ENCODE measurements at places on chromosomes 13 and 19.

- DNase-seq: no peak
Observed at GRCh38 chr19:33214596-33214995, 11.1 kb downstream of the SLC7A10 start.

DNA sequence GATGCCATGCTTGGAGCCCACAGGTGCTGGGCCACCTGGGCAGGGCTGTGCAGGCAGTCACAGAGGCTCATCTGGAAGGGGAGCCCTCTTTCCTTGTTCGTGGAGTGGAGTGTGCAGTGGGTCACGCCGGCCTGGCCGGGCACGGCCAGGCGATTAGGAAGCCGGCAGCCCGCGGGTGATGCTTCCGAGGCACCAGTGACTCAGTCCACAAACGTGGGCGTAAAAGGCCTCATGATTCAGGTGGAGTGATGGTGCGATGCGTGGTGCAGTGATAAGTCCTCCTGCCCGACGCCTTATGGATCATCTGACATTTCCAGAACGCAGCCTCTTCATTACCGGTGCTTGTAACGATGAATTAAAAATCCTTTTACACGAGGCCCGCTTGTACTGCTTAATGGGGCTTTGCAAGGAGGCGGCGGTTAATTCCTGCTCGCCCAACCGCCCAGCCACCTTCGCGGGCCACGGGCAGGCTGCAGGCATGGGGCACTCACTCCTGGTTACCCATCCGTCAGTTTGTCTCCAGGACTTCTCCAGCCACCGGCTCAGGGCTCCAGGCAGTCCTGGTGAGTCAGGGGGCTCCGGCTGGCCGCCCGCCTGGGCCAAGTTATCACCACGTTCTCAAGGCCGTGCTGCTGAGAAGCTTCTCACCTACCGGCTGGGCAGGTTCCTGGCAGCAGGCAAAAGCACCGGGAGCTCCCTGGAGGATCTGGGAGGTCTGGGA is 172.4 kb downstream of the KDM4B start:
- DNase-seq: no peak

GRCh38 chr13:24605923-24606372 is 74.3 kb upstream of the ATP12A start:
- no peak for DNase-seq

DNA sequence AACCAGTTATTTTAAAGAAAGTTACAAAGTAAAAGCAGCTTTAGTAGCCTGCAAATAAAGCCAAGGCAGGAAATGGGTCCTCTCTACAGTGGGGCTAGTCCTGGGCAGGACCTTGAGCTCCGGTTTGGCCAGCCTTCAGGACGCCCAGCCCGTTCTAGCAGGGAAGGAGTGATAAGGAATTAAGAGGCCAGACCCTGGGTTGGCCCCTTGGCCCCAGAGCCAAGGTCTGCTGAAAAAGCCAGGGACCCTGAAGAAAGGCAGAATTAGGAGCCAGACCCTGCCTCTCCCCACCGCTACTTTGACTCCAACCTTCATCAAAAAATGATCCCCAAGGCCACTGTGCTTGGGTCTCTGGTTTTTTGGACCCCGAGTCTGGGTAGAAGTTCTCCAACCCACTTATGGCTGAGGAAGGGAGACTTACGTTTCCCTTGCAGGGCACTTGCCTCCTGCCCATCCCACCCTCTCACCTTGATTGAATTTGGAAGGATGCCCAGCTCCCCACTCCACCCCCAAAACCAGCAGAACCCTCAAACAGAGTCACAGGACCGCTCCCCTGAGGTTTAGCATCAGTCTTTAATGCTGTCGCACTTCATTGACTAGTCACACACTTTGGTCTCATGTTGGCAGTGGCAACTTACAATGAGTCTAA is 3.9 kb downstream of the DNAJB1 start:
- no peak for DNase-seq

- no peak for DNase-seq
Observed at GRCh38 chr13:102693776-102694175, 1.1 kb downstream of the METTL21C start.

DNA sequence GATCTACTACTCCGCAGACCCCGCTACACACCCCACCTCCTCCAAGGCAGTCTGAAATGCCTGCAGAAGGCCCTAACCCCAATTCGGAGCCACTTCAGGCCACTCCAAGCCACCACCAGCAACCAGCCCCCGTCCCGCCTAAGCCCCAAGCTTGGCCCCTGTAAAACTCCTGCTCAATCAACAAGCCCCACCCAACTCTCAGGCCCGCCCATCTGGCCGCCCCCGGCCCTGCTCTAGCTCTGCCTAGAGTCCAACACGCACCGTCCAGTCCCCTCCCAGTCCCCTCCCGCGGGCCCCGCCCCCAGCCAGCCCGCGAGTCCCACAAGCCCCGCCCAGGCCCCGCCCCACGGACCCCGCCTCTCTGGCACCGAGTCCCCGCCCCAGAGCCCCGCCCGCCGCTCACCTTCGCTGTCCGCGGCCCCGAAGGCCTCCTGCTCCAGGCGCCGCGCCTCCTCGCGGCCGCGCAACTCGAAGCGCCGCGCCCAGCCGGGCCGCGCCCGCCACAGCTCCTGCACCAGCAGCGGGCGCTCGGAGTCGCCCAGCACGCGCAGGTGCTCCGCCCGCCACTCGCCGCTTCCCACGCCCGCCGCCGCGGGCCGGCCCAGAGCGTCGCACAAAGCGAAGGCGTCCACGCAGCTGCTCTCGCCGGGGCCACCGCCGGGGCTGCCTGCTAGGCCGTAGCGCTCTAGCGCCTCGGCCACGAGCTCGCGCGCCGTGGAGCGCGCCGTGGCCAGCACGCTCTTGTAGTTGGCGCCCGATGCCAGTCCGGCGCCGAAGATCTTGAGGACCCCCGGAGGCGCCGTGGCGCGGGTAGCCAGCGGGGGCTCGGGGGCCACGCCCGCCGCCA is 1.6 kb downstream of the RASIP1 start:
- DNase-seq: peak; percentile 96

DNA sequence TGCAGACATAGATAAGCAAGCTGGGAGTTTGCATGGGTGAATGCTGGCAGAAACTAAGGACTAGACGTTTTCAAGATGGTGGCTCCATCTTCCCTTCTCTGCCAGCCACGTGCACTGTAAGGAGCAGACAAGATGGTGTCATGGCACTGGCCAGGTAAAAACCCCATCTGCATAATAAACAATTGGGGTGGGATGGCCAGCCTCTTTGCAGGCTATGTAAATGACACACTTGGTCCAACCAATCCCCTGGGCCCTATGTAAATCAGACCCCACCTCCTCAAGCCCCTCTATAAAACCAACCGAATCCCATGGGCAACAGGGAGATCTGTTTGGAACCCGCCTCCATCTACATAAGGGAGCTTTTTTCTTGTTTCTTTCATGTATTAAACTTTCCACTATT is 2.4 kb upstream of the OR7A5 start:
- no peak for DNase-seq

DNA sequence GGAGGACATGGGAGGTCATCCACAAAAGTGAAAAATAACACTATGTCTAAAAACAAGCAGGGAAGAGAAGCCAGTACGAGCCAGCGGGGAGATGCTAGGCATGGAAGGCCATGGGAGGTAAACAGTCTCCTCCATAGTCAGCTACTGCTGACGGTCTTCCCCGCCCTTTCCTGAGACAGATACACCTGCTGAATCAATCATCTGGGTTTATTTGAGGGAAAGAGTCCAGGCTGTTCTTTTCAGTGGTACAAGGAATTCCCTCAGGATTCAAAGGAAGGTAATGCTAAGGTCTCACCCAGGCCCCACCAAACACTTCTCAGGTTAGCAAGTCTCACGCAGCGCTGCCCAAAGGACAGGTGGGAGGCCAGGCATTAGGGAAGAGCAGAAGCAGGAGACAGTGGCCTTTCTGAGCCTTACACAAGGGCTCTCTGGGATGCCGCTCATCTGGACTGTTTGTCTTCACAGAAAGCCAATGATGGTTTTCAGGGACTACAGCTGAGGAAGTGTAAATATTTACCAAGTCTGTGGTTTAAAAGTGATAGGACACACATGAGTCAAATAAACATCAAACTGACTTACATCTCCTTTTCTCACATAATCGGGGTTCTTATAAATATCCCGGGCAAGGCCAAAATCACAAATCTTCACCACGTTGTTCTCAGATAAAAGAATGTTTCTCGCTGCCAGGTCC is 173.9 kb downstream of the FLT1 start:
- no peak for DNase-seq

GRCh38 chr19:45895519-45895972 is 6.9 kb downstream of the MYPOP start:
- DNase-seq: no peak

DNA sequence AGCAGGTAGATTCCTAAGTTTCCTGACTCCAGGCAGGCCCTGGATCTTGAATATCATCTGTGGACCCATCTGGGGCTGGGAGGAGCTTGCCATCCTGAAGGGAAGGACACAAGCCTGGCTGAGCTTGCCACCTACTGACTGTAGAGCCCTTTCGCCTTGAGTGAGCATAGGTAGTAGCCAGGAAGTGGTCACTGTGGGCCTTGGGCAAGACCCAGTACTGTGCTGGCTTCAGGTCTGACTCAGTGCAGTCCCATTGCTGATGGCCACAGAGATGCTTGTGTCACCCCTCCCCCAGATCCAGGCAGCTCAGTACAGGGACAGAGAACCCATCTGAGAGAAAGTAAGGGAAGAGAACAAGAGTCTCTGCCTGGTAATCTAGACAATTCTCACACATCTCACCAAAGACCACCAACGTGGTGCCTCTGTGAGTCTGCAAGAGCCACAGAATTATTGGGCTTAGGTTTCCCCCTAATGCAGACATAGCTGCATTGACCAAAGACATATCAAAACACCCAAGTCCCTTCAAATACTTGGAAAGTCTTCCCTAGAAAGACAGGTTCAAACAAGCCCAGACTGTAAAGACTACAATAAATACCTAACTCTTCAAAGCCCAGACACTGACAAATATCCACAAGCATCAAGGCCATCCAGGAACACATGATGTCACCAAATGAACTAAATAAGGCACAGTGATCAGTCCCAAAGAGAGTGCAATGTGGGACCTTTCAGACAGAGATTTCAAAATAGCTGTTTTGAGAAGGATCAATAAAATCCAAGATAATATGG is 108.2 kb upstream of the WASF3 start:
- DNase-seq: no peak

- no peak for DNase-seq
Observed at GRCh38 chr13:41568972-41569351, 111.6 kb downstream of the RGCC start.

DNA sequence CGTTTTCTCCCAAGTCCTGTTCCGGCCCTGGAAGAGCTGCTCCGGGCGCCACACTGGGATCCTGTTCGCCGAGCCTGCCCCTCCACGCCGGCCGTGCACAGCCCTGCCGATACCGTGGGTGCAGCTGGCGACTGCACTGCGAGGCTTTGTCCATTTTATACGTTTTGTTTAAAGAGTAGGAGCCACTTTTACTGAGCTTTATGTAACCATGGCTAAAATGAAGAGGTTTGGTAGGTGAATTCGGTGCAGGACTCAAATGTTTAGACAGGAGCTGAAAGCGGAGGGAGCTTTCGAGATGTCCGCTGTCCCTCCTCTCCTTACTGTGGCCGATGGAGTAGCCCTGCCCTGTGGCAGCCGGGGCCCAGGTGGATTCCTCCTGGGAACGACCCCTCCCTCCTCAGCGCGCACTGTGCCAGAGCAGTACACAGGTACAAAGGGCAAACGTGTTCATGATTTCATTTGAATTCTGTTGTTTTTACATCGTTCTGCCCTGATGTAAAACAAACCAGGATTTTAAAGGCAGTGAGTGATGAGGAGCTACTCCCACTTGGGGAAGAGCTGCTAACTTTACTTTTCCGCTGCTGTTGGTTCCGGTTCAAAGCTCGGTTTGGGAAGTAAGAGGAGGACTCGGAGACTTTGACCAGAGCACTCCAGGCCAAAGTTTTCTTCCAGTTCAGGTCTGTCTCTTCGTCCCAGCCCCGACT is 1.7 kb downstream of the COL4A2 start:
- DNase-seq: no peak

GRCh38 chr19:53160350-53160749 is 1.5 kb upstream of the ZNF347 start:
- no peak for DNase-seq

- DNase-seq: no peak
Observed at GRCh38 chr19:6527893-6528543, 2.8 kb upstream of the TNFSF9 start.

- DNase-seq: no peak
Observed at GRCh38 chr13:44583137-44583536, 7.0 kb upstream of the TSC22D1 start.

- no peak for DNase-seq
Observed at GRCh38 chr13:53301449-53301848, 272.8 kb downstream of the OLFM4 start.

DNA sequence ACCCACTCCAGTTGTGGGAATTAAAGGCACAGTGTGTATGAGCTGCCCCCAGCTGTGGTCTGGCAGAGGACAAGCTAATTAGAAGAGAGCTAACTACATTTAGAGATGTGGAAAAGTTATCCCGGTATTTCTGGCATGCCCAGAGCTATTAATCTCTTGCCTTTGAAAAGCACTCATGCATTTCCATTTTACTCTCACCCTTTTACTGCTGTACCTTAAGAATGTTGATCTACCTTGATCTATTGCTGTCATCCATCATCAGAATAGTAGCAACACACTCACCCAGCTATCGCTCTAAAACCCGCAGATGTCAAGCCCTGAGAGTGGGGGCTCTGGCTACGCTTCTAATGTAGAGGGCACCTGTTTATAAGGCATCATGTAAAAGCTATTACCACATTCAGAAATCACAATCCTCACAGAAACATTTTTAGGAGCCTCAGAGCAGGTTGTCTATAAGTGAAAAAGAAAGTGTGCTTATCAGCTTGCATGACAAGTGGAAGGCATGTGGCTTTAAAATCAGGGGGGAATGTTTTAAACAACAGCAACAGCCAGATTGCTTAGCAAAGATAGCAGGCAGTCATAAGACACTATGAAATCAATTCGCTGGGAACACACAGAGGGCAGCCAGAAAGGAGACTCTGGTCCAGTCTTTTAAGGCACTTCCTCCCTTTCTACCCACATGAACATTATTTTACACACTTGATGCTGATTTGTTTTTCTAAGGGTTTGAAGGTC is 224.2 kb upstream of the IRS2 start:
- DNase-seq: no peak

DNA sequence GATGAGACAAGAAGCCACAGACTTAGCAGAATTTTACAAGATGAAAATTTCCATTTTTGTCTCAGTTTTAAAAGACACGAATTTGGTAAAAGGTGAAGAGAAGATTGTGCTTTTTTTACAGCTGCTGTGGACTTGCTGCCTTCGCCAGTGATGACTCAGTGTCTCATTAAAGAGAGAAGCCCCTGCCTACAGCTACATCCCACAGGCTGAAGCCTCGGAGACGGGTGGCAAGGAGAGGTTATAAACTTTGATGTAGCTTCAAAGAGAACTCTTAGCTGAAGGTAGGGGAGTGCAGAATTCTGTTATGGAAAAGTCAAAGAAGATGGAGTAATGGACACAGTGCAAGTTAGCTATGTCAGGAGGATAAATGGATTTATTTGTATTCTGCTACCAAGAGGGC is 683.4 kb upstream of the ARGLU1 start:
- no peak for DNase-seq

- DNase-seq: no peak
Observed at GRCh38 chr13:30880856-30881155, 25.3 kb upstream of the MEDAG start.
